Activated CD8-positive, alpha-beta memory T cell treated with anti-CD3 and anti-CD28 coated beads for 1 hour (primary cell): ENCODE measurements at places on chromosomes 13 and 19.

DNA sequence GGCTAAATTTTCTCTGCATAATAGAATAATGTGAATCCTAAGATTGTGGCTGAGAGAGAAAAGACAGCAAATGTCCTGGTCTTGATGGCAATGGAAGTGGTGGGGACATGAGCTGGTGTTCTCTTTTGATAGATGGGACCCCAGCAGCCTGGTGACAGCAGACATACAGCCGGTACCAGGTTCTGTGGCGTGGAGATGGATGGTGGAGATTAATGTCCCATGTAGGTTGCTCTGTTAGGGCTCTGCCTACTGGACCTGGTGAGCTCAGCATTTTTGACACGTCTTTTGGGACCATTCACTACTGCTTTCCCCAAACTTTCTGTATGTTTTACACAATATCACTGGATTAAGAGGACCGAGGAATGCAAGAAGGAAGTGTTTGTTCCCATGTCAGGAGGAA lies 8.2 kb upstream of the SIGLEC14 start:
- DNase-seq = no peak

- no peak for DNase-seq
Observed at GRCh38 chr13:20843166-20843565, 59.4 kb downstream of the XPO4 start.

GRCh38 chr19:36051637-36052036 lies 2.4 kb downstream of the THAP8 start:
- DNase-seq = no peak

- no peak for DNase-seq
Observed at GRCh38 chr13:70884196-70884595, 775.9 kb upstream of the KLHL1 start.

DNA sequence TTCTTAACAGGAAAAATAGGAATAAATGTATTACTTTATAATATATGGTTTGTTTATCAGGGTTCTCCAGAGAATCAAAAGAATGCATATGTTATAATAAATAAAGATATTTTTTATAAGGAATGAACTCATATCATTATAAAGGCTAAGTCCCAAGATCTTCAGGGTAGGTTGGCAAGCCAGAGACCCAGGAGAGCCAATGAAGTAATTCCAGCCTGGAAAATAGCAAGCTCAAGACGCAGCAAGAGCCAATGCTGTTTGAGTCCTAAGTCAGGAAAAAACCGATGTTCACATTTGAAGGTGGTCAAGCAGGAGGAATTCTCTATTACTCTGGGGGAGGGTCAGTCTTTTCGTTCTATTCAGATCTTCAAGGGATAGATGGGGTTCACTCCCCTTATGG lies 490.0 kb downstream of the PCDH20 start:
- DNase-seq = no peak

- DNase-seq = no peak
Observed at GRCh38 chr19:9721861-9722260, 46.7 kb downstream of the ZNF846 start.

- no peak for DNase-seq
Observed at GRCh38 chr19:28242317-28242927, 970.5 kb downstream of the UQCRFS1 start.

GRCh38 chr19:7254590-7254989 lies 39.6 kb downstream of the INSR start:
- no peak for DNase-seq

DNA sequence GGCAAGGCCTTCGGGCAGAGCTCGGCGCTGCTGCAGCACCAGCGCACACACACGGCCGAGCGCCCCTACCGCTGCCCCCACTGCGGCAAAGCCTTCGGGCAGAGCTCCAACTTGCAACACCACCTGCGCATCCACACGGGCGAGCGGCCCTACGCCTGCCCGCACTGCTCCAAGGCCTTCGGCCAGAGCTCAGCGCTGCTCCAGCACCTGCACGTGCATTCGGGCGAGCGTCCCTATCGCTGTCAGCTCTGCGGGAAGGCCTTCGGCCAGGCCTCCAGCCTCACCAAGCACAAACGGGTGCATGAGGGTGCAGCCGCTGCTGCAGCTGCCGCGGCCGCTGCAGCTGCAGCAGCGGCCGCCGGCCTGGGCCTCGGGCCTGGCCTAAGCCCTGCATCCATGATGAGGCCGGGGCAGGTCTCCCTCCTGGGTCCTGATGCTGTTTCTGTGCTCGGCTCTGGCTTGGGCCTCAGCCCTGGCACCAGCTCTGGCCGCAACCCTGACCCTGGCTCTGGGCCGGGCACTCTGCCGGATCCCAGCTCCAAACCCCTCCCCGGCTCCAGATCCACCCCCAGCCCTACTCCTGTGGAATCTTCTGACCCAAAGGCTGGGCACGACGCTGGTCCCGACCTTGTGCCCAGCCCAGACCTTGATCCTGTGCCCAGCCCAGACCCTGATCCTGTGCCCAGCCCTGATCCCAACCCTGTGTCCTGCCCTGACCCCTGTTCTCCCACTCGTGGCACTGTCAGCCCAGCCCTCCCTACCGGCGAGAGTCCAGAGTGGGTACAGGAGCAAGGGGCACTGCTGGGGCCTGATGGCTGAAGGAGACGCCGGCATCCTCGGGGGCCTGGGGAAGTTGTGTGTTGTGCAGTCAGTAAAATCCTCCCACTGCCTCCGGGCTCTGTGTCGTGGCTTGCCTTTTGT lies 2.0 kb upstream of the MCOLN1 start:
- DNase-seq = no peak

- no peak for DNase-seq
Observed at GRCh38 chr13:107244241-107244640, 676.3 kb upstream of the ARGLU1 start.

- no peak for DNase-seq
Observed at GRCh38 chr19:54449701-54450069, 686 bp downstream of the LENG8 start.

DNA sequence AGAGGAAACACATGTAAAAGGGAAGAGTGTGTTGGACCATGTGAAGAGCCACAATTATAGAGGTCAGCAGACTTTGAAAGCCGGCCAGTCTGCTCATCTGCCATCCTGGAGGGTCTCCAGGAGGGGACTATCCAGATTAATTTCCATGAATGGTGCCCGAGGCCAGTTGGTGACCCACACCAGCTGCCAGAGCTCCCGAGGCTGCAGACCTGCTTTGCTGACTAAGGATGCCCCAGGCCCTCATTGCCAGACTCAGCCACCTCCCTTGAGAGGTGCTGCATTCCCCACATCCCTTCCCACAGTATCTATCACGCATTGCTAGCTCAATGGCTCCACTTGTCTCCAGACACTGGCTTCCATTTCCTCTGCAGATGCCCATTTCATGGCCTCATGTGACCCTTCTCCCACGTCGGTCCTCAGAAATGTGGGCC lies 110.3 kb downstream of the NALCN start:
- DNase-seq = no peak

DNA sequence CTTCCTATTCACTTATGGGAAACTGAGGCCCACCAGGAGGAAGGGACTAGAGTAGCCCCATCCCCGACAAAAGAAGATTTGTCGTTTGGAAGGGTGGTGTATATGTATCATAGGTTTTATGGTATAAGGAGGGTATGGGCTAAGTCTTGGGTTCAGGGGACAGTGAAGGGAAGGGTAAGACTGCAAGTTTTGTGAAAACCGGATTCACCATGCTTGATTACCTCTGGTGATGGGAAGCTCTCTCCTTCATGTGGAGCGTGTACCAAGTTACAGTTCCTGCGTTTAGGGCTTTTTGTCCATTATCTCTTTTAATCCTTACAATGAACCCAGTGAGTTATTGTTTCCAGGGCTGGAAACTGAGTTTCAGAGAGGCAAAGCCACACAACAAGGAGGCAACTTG lies 3.8 kb downstream of the VASP start:
- DNase-seq = no peak

GRCh38 chr19:38932425-38933179 lies 1.9 kb downstream of the MRPS12 start:
- DNase-seq = no peak

GRCh38 chr13:77384999-77385398 lies 58.1 kb upstream of the MYCBP2 start:
- DNase-seq = no peak

GRCh38 chr19:582497-583197 lies 7.0 kb upstream of the HCN2 start:
- DNase-seq = no peak

GRCh38 chr13:42745655-42746054 lies 35.7 kb upstream of the FAM216B start:
- DNase-seq = no peak

GRCh38 chr19:34666200-34666957 lies 10.6 kb downstream of the SCGB2B2 start:
- DNase-seq = no peak

DNA sequence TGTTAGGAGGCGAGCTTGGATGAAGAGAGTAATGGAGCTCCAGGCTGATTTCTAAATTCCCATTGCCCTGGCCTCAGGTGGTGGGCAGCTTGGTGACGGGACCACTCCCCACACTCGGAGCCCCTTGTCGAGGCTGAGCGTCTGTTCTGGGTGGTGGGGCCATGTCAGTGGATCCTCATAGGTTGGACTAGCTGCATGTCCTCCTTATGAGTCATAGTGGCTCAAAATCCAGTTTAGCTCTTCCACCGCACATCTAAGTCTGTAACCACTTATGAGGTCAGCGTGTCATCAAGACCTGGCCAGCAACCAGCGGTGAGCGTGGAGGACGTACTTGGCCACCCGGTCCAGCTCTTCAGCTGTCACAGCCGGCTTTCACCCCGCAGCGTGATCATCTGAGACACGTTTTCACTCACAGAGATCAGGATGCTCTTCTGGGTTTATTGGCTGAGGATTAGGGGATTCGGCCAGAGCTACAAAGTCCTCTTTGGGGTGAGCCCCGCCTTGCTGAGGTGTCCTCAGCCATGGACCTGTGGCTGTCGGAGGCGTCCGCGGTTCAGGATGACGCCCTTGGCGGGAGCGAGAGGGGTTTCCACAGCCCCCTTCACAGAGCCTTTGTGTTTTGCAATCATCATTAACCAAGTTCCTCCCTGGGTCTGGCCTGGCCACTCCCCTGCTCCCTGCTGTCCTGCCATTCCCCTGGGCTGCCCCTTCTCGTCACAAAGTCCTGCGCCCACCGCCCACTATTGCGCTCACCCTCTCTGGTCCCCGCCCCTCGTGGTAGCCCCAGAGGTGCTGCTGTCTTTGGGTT lies 41.9 kb downstream of the ADPRHL1 start:
- DNase-seq = no peak

GRCh38 chr13:113125506-113126264 lies 3.1 kb downstream of the F10 start:
- DNase-seq = no peak

- no peak for DNase-seq
Observed at GRCh38 chr13:78194904-78195639, 276.4 kb upstream of the EDNRB start.

GRCh38 chr13:48437371-48437770 lies 24.5 kb upstream of the LPAR6 start:
- DNase-seq = no peak

GRCh38 chr13:110705826-110706569 lies at the start of gene CARS2:
Gene CARS2, minus strand, starts transcription at chr13:110706116. Its CDS starts 23 bp downstream, at chr13:110706093.
- peak; percentile 86 for DNase-seq

- DNase-seq = no peak
Observed at GRCh38 chr19:10343495-10343894, 4.1 kb upstream of the ICAM3 start.

DNA sequence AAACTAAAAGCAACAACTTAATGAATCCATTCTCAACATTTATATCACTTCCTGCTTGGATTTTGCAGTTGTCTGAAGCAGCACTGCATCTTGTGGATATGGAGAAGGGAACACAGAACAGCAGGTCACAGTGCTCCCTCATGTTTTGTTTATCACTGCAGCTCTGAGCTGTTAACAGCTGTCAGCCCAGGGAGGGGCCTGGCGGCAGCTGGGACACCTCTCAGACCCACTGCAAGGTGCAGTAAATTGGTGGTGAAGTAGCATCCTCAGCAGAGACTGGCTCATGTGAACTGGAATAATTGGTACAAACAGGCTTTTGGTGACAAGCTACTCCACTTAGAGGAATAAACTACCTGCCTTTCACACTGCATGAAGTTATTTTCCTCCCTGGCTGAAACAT lies 170.4 kb downstream of the LIG4 start:
- no peak for DNase-seq

- no peak for DNase-seq
Observed at GRCh38 chr19:18675779-18676178, 7.7 kb upstream of the CRTC1 start.

DNA sequence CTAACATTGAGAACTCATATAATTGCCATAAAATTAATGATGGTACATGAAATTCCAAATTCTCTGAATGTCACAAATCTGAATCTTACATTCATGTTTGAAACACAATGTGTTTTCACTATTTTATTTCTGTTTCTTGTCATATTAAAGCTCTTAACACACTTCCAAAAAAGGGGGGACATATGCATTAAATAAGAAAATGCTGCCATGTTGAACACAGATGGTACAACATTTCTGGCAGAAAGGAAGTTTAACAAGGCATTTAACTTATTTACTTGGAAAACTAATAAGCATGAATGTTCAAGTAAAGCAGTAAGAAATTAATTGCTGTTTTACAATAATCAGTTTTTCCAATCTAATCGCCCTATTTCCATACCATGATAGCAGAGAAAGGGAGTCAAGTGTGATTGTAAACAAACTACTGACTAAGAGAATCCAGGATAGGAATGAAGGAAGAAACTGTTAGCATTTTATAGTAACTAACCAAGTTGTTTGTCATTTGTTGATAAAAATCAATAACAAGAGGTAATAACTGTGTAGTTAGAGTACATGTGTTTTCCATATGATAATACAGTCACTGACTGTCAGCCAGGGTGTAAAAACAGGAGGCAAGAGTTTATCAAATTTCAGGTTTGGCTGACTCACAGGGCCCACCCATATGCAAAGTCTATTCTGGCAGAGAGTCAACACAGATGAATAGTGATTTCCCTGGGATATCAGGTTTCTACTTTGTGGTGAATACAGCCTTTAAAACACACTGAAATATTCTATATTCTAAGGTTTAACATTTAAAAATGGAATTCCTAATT lies 5.7 kb upstream of the FOXO1 start:
- DNase-seq = no peak

DNA sequence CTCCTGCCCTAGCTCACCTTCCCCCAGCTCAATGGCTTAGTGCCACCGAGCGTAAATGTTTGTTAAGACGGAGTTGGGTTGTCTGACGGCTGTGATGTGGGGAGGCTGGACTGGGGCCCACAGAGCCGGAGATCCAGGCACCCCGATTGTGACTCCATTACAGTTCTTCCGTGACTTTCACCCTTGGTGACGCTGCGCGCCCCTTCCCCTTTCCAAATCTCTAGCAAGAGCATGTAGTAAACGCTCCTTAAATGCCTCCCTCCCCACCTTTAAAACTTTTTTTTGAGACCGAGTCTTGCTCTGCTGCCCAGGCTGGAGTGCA lies 829 bp downstream of the REEP6 start:
- DNase-seq = no peak

GRCh38 chr13:36125841-36126240 lies 5.3 kb downstream of the DCLK1 start:
- no peak for DNase-seq
